ENCODE measurements at places on chromosomes 6 and 20.

- DNase-seq: peak; percentile 58
Measured at GRCh38 chr6:20092071-20092566, 120.2 kb downstream of the MBOAT1 start.

DNA sequence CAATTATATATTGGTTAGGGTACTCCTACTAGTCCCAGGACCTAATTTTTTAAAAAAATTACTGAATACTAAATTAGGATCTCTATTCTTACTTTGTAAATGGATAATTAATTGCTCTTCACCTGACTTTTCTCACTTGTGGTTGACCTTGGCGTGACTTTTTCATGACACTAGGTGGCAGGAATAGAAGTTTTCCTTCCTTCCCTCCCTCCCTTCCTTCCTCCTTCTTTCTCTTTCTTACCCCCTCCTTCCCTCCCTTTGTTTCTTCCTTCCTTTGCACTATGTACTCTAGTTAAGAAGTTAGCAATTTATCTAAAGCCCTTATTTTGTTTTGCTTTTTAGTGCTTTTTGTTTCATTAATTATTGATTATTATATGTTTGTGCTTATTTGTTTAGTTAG is 20.4 kb upstream of the HBS1L start:
- no peak for DNase-seq

DNA sequence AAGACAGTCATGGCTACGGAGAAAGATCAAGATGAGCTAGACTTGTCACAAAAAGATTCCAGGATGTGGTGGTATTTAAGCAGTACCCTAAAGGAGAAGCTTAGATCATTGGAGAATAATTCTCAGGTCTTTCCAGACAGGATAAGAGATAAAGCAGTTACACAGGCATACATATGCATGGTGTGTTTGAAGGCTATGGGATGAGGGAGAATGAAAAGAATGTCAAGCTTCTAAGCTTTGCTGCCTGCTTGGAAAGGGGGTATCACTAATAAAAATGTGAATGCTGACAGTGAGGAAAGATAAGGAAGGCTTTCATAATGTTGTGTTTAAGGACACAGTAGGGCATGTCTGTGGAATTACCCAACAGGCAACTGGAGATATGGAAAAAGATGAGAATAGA is 28.1 kb downstream of the RWDD2A start:
- no peak for DNase-seq

- DNase-seq: no peak
Measured at GRCh38 chr6:154907291-154907690, 87.8 kb upstream of the TIAM2 start.

- no peak for DNase-seq
Measured at GRCh38 chr6:164325168-164325567, 910.6 kb downstream of the QKI start.

GRCh38 chr6:148249160-148249559 is 93.5 kb upstream of the SASH1 start:
- DNase-seq: no peak

GRCh38 chr20:46523108-46523507 is 9.7 kb upstream of the ZNF334 start:
- no peak for DNase-seq

- no peak for DNase-seq
Measured at GRCh38 chr6:3757241-3757641, 5.7 kb upstream of the PXDC1 start.

GRCh38 chr20:49669601-49670189 is 44.0 kb downstream of the B4GALT5 start:
- peak; percentile 68 for DNase-seq

GRCh38 chr6:30238178-30238795 is 25.1 kb upstream of the TRIM26 start:
- no peak for DNase-seq

GRCh38 chr6:129183681-129184301 is 300.9 kb downstream of the LAMA2 start:
- DNase-seq: no peak
